ENCODE measurements at places on chromosomes 3 and 15. TPM values are rescaled to one million over a fixed set of nuclear protein-coding genes. Genes with fewer than 3 reads are reported as not detected.

DNA sequence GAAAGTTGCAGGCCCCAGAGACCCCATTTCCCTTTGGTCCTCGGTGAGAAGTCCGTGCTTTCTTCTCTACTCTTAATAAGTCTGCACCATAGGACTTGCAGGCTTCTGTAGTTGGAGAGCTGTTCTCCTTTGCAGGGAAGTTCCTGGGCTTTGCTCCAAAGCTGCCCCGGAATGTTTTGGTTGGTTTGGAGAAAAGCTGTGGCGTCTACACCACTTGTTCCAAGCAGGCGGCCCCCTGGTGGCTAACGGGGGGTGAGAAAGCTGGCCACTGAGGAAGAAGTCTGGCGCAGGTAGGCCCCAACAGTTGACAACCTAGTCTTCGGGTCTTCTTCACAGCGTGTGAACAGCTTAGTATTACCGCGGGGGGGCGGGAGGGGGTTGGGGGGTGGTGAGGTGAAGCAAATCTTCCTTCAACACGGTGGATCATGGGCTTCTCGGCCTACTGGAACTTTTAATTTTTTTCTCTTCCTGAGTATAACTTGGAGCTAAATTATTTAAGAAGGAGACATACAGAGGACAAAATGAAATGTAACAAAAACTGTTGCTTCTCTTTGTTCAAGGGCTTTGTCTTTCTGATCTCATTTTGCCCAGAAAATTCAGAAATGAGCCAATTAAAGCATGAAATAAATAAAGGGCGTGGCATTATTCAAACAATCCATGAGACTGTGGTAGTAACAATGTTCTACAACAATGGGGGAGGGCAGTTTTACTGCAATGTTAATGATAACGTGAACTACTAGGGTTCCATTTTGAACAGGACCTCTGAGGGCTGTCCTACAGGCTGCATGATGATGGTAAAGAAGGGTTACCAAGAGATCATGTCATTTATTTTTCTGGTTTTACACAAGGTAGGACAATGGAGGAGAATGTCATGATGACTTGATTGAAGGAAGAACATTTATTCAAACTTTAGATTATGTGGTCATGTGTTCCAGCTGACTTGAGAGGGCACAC, 2.2 kb upstream of the THRB start:
- no peak overlapping the region for H3K4me3 ChIP-seq
- peak; percentile 84 for DNase-seq
- H3K4me1 ChIP-seq = peaks cover 4% of the 10 kb centered on the region
- H3K27me3 ChIP-seq = no peaks in the 10 kb centered on the region

DNA sequence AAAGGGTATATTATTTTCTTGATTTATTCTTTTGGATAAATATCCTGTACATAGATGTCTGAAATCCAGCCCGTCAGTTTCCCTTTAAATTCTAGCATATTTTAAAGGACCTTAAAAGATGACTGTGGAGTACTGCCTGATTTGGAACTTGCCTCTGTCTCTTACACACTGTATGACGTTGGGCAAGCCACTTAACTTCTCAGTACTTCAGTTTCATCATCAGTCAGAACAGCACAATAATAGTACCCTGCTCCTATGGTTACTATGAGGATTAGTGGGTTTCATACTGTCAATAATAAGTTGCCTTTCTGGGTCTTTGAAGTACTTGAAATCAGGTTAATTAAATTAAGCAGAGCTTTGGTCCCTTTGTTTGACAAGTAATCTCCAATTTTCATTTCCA, 374.3 kb downstream of the TIGIT start:
- H3K36me3 ChIP-seq = no peaks in the 10 kb centered on the region
- no peak overlapping the region for H3K27ac ChIP-seq
- H3K4me1 ChIP-seq = no peaks in the 10 kb centered on the region
- no peak overlapping the region for H3K4me3 ChIP-seq
- no peak for DNase-seq
- no peaks in the 10 kb centered on the region for H3K27me3 ChIP-seq

- peak; percentile 90 for DNase-seq
- peaks cover 13% of the 10 kb centered on the region for H3K4me1 ChIP-seq
- H3K27ac ChIP-seq = peak overlapping the region; percentile 69
- peak overlapping the region; percentile 30 for H3K4me3 ChIP-seq
- no peaks in the 10 kb centered on the region for H3K36me3 ChIP-seq
These were observed 17.5 kb downstream of the FAM240A start for GRCh38 chr3:46629551-46630517.

DNA sequence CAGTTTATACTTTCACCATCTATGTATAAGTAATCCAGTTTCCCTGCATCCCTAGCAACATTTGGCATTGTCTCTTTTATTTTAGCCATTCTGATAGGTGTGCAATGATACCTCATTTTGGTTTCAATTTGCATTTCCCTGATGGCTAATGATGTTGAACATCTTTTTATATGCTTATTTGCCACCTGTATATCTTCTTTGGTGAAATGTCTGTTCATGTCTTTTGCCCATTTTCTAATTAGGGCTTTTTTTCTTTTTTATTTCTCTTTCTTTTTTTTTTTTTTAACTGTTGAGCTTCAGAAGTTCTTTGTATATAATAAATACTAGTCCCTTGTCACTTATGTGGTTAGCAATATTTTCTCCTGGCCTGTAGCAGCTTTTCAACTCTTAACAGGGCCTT, 68.9 kb downstream of the TM2D3 start:
- H3K36me3 ChIP-seq = no peaks in the 10 kb centered on the region
- peaks cover 8% of the 10 kb centered on the region for H3K27me3 ChIP-seq
- no peak for DNase-seq
- no peak overlapping the region for H3K27ac ChIP-seq
- no peak overlapping the region for H3K4me3 ChIP-seq

DNA sequence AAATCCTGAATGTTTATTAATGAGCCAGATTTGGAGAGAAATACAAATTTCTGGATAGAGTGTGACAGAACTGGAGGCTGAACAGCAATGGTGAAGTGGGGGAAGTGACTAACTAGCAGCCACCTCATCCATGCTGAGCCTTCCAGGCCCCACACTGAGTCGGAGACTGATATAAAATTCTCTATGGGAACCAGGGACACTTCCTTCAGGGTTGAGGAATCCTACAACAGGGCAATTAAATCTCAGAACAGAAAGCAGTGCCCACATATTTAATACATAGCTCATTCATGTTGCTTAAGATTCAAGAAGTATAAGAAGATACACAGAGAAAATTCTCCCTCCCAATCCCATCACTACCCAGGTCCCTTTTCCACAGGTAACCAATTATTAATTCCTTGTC, 49.3 kb downstream of the HACD2 start:
- H3K4me3 ChIP-seq = no peak overlapping the region
- H3K27ac ChIP-seq = no peak overlapping the region
- H3K36me3 ChIP-seq = no peaks in the 10 kb centered on the region
- no peaks in the 10 kb centered on the region for H3K4me1 ChIP-seq
- DNase-seq = no peak

- no peak for DNase-seq
- H3K4me3 ChIP-seq = no peak overlapping the region
These were observed 280.0 kb upstream of the TRIM42 start for GRCh38 chr3:140397847-140398246.

The TGM5 gene
- total RNA-seq = not detected

The TIPARP gene
- total RNA-seq = 56.9 TPM

Data from upper lobe of right lung (tissue), 1 donor.